ENCODE measurements at places on chromosomes 4 and X.

DNA sequence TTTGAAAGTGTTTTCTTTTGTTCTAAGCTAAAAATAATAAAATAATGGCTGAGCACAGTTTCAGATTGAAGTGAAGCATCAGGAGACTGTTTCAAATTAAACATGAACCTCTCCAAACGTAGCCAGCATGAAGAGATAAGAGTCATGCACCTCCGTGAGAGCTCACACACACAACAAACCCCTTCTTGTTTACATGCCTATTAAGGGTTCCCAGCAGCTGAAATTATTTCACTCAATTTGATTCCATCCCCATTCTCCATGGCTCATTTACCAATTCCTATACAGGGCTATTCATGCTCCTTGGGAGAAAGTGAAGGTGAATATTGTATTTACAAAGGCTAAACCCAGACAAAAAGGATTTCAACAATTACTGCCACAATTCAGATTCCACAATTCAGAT is 954.1 kb upstream of the INTU start:
- DNase-seq = no peak

GRCh38 chr4:56804551-56804950 is 16.9 kb downstream of the SPINK2 start:
- DNase-seq = no peak

- no peak for DNase-seq
These were observed 5.4 kb downstream of the AKAP17A start for GRCh38 chrX:1596676-1597344.

- no peak for DNase-seq
These were observed at the start of gene PLP1 for GRCh38 chrX:103776546-103776945. Gene PLP1 (plus strand): TSS chrX:103776840. CDS start chrX:103776996, 156 bp downstream.

DNA sequence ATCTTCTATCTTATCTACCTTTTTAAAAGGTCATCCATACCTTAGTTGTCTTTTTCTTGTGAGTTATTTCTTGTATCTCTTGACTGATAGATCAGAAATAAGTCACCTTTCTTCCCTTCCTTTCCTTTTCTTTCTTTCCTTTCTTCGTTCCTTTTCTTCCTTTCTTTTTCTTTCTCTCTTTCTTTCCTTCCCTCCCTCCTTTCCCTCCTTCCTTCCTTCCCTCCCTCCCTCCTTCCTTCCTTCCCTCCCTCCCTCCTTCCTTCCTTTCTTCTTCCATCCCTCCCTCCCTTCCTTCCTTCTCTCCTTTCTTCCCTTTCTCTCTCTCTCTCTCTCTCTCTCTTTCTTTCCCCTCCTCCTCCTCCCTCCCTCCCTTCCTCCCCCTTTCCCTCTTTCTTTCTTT is 93.5 kb downstream of the CEP135 start:
- DNase-seq = no peak

All from CD8-positive, alpha-beta memory T cell (primary cell).